ENCODE measurements at places on chromosomes 6 and 20.
A peak's percentile ranks its signal among the peaks of the same experiment; 100 is the strongest.

GRCh38 chr6:67350729-67351128 lies 1284.4 kb upstream of the ADGRB3 start:
- DNase-seq = no peak

GRCh38 chr6:52576392-52577021 lies 353 bp downstream of the TRAM2 start:
- peak; percentile 73 for DNase-seq

DNA sequence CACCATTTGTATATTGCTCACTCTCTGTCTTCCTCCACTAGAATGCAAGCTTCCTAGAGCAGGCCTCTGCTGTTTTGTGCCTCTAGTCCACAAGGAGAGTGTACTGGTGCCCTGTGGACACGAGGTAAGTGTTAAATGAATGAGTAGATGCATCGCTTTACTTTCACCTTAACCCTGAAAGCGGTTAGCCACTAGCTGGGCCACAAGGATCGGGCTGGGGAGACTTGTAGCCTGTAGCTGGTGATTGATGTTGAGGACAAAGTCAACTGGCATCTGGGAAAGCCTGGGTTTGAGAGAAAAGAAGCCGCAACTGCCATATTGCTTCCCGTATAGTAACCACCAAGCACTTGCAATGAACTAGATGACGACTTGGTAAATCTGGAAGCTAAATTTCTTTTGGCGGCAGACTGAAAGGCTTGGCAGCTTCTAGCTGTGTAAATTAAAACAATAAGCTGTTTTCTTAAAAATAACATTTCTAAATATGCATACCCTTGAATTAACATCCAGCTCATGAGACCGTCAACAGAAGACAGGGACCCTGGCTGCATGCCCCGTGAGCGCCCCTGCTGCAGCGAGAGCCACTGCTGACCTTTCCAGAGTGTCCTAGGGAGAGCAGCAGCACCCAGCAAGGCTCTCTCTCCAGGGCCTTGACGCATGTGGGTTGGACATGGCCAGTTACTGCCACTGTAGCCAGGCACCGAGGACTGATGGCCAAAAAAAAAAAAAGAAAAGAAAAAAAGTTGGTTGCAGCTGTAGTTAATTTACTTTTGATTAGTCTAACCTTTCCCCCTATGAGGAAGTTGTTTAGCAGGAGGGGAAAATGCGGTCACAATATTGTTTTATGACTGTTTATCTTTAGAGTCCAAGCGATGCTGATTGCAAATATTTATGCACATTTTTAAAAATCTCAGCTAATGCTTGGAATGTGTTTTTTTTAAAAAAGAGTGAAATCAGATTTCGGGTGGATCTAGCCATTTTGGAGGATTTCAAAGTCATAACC lies 315.1 kb downstream of the TFAP2C start:
- DNase-seq = no peak

DNA sequence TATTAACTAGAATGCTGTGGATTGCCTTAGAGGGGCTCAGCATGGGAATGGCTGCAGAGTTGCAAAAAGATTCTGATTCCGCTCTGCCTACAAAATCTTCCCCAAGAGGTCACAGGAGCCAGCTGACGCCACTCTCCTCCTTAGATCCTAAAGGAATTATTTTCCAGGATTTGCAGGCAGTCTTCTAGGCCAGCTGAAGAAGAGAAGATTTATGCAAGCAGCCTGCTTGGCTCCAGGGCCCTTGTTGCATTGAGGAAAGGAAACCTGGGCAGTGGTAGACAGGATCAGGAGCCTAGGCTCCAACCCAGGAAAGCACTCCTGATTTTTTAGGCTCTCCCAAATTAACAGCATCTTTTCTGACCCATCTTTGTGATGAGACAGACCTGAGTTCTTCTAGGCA lies 245.8 kb downstream of the PKHD1 start:
- DNase-seq = no peak

- no peak for DNase-seq
Observed at GRCh38 chr6:170111141-170111664, 179.7 kb downstream of the DLL1 start.

DNA sequence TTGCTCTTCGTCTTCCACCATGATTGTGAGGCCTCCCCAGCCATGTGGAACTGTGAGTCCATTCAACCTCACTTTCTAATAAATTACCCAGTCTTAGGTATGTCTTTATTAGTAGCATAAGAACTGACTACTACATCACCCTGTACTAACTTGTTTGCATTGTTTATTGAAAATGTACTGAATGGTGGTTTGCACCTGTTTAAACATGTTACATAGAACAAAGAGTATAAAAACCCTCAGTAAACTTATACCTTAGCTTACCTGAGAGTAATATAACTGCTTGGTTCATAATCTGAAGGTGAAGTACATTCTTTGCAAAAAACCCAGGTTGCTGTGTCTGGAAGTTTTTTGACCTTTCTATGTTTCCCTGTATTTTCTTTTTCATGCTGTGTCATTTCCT lies 777.8 kb downstream of the TBC1D32 start:
- no peak for DNase-seq

- DNase-seq = no peak
Observed at GRCh38 chr6:44388135-44388487, 605 bp downstream of the CDC5L start.

GRCh38 chr6:105609375-105609991 lies 206.6 kb upstream of the PREP start:
- DNase-seq = no peak

DNA sequence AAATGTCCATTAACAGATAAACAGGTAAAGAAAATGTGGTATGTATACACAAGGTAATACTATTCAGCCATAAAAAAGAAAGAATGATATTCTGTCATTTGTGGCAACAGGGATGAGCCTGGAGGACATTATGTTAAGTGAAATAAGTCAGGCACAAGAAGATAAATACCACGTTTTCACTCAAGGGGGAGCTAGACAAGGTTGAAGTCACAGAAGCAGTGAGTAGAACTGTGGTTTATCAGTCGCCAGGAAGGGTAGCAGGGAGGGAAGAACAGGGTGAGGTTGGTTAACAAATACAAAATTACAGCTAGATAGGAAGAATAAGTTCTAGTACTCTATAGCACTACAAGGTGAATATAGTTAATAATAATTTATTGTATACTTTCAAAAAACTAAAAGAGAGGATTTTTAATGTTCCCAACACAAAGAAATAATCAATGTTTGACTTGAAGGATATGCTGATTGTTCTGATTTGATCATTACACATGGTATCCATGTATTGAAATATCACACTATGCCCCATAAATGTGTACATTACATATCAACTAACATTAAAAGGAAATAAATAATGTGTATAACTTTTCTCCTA lies 21.1 kb downstream of the RTN4IP1 start:
- DNase-seq = peak; percentile 80

- DNase-seq = no peak
Observed at GRCh38 chr6:53045891-53046673, 19.1 kb upstream of the FBXO9 start.

GRCh38 chr20:17859002-17859615 lies 109.5 kb downstream of the SNX5 start:
- no peak for DNase-seq

GRCh38 chr6:124234801-124235200 lies 431.1 kb downstream of the NKAIN2 start:
- no peak for DNase-seq

- no peak for DNase-seq
Observed at GRCh38 chr6:75130784-75131183, 75.1 kb downstream of the COL12A1 start.

GRCh38 chr6:169183233-169183632 lies 70.4 kb downstream of the THBS2 start:
- no peak for DNase-seq

- no peak for DNase-seq
Observed at GRCh38 chr6:71706523-71706922, 179.8 kb upstream of the RIMS1 start.

GRCh38 chr6:127914240-127914639 lies 13.4 kb upstream of the THEMIS start:
- DNase-seq = no peak

DNA sequence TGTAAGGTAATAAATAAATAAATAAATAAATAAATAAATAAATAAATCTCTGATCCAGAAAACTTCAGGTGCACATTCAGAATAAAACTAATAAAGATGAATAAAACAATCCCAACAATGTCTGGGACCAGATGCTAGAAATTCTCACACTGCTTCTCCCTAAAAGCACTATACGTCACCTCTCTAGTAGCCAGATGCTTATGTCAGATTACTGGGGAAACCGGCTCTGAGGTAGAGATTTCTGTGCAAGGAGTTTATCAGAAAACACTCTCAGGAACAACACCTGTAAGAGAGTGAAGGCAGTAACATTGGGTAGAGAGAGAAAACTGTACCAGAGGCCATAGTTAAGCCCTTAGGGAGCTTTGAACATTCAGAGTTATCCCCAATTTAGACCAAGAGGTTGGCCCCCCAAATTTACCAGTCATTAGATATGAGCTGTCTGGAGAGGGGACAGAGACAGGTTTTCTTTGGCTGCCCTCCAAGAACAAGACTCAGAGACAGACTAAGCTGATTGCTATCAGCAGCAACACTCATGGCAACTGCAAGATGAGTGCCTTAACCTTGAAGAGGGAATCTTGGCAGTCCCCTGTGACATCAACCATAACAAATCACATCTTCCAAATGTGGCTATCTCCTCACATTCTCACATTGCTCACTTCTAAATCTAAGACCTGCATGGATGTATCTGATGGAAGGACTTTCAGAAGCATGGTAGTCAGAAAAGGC lies 151.2 kb upstream of the BMP5 start:
- DNase-seq = no peak

DNA sequence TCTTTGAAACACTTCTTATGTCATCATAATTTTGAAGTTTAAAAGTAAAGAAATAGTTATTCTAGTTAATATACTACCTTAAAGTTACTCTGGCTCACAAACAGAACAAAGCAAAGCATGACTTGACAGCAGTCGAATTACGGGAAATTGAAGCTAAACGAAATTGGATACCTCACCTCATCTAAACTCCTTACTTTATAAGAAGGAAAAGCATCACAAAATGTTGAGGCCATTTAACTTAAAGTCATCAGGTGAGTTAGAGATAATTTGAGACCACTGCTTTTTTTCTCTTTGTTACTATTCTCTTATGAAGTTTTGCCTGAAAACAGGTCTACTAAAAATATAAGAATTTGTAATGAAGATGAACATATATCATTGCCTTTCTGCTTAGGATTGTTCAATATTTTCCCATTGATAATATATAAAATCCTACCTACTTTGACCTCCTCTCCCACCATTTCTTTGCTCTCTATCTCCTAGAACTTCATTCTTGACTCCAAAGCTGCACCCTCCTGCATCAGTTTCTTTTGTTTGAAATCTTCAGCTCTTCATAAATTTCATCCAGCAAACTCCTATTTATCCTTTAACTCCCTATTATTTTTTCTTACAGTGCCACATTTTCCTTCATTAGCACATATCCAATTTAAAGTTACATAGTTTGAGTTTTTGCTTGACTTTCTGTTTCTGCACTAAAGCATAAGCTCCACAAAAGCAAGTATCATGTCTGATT lies 510.7 kb upstream of the ZNF337 start:
- DNase-seq = no peak

- no peak for DNase-seq
Observed at GRCh38 chr20:17928633-17929311, 39.8 kb downstream of the SNX5 start.

DNA sequence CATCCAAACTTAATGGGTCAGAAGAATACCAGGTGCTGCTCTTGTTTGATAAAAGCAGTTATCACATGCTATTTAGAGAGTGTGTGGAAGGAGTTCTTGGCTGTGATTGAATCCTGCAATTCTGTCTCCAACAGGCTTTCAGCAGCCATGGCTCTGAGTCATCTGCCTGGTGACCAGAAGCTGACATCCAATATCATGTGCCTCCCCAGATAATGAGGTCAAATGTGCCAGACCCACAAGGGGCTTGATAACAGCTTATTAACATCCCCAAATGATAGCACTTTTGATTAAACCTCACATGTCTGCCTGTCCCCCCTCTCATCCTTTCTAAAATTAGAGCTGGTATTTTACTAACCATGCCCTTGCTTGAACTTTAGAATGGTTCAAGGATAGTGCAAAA lies 175.7 kb upstream of the PLN start:
- DNase-seq = no peak

- DNase-seq = no peak
Observed at GRCh38 chr6:42066156-42066675, 15.9 kb downstream of the TAF8 start.

GRCh38 chr6:105326216-105326615 lies 76.7 kb downstream of the PREP start:
- no peak for DNase-seq

DNA sequence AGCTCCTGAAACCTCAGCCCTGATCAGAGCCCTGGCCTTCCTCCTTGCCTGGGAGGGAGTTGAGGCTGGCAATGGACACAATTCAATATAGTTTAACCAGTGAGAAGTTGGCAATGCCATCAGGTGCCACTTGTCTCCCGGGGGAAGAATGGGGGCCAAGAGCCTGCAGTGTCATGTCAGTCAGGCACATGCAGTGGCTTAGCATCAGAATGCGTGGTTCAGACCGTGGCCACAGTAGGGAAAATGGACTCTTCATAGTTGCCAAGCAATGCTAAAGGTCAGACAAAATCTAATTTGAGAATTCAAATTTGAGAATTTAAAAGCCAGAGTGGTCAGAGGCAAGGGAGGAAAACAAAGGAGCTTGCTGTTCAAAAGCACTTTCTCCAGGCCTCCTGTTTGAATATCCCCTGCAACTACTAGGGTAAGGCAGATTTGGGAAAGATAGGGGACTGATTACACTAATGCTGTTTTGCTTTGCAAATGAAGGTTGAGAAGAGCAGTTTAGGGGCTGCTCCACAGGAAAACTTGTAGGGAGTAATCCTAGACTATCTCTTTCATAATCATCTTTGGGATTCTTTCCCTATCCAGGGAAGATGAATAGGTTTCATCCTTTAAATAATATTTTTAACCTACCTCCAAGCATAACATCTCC lies 33.1 kb upstream of the CLIC5 start:
- no peak for DNase-seq

GRCh38 chr6:117110146-117110545 lies 155.2 kb upstream of the VGLL2 start:
- no peak for DNase-seq

DNA sequence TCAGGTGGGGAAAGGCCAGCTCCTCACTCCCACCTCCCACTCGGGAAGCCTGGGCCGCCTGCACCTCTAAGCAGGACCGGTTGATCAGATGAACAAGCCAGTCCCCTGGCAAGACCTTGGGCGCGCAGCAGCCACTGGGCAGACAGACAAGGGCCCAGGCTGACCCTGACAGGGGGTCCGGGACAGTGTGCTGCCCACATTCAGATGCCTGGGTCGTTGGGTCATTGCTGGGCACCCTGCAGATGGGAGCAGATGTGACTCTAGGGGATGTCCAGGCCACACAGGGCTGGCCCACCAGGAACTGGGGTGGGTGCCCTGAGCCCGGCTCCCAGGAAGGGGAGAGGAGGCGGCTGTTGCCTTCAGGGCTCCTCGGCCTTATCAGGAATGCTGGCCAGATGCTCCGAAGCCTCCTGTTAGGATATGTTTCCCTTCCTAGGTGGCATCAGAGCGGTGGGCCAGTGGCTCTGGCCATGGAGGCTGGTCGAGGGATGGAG lies 17.3 kb upstream of the FRMD1 start:
- DNase-seq = no peak

GRCh38 chr6:137910424-137910834 lies 43.4 kb downstream of the TNFAIP3 start:
- DNase-seq = no peak

Data from T47D (cell line).